ENCODE measurements at places on chromosomes 11 and 22.

DNA sequence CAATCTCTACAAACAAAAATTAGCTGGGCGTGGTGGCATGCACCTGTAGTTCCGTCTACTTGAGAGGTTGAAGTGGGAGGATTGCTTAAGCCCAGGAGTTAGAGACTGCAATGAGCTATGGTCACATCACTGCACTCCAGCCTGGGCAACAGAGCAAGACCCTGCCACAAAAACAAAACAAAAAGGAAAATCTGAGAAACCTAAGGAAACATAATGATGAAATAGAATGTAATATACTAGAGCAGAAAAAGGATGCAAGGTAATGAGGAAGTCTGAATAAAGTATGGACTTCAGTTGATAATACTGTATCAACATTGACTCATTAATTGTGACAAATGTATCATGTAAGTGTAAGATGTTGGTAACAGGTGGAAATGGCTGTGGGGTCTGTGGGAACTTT, 8.1 kb downstream of the NPAS4 start:
- no peak for DNase-seq

GRCh38 chr11:100735949-100736675, 49.0 kb downstream of the ARHGAP42 start:
- DNase-seq = no peak

- DNase-seq = no peak
Observed at GRCh38 chr22:36386351-36386899, 1.3 kb downstream of the MYH9 start.

DNA sequence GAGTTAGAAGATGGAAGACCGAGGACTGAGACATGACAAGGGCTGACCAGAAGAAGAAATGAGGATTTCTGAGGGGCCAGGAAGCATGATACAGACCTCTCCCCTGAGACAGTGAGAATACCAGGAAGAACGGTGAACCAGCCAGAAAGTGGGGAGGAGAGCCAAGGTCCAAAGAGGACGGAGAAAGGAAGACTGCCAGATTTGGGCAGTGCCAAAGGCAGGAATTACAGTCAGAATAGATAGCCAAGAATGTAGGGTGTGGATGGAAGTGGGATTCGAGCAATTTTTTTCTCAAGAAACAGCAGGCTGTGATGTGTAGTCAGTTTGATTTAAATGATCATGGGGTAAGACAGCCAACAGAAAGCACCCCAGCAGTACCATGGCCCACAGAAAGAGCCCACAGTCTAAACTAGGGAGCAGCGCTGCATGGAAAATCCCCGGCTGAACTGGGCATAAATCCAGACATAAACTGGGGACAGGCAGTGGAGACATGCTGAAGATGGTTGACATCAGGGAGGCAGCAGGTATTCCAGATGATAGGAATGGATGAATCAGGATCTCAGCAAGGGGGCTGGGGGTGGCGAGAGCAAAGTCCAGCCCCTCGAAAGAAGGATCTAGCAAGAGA, 67.3 kb upstream of the BARX2 start:
- DNase-seq = no peak

- DNase-seq = no peak
Observed at GRCh38 chr22:40107851-40108378, 69.8 kb upstream of the TNRC6B start.

GRCh38 chr11:27717801-27718229, 17.6 kb upstream of the BDNF start:
- DNase-seq = no peak

DNA sequence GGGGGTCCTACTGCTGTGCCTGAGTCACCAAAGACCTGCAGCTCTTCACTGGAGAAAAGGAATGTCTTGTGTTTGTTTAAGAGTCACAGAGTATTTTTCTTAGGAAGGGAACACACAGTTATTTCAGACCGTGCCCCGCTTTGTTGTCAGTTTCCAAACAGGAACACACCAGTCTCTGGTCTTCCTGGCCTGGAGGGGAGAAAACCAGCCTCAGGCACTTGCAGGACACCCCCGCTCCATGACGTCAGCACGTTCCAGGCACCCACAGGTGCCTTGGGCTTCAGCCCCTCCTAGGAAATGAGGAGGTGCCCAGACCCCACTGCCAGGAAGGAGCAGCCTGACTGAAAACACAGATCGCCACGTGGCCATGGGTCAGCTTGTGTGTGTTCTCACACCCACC, 5.4 kb downstream of the DEAF1 start:
- no peak for DNase-seq

DNA sequence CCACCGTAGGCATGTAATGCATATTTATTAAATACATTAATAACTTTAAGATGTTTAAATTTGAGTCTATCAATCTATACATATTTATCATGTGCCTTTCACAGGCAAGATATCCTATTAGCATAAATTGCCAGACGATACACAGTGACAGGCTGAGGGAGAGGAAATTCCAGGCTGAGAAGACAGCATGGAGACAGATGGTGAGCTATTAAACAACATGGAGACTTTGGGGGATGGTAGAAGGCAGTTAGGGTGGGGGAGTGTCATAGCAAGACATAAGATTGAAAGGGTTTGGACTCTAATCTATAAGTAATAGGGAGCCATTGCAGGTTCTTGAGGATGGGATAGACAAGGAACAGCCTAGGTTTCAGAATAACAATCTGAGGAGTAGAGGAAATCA, 138.5 kb downstream of the NXPE2 start:
- no peak for DNase-seq

DNA sequence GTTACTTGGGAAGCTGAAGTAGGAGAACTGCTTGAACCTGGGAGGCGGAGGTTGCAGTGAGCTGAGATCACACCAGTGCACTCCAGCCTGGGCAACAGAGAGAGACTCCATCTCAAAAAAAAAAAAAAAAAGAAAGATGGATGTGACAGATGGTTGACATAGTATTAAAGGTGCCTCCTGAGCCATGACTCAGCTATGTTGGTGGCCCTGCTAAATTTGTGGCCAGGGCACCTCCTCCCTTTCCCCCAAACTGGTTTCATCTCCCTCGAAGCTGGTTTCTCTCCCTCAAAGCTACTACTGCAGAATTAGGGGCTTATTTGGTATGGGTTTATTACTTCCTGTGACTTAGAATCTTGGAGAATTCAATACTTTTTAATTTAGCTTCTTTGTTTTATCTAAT, 31.5 kb downstream of the SDHD start:
- no peak for DNase-seq

DNA sequence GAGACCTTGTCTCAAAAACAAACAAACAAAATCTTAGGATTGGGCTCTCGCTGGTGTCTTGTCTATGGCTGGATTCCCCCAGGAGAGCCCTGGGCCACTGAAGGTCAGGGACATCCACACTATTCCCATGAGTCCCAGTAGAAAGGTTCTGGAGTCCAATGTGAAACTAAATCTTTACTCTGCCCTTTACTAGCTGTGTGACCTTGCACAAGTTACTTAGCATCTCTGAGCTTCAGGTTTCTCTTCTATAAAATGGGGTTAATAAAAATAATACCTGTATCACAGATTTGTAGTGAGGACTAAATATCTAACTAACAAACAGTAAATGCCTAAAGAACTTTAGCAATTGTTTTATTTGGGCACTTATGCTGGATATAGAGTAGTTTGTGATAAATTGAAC, 9.0 kb downstream of the SLC43A1 start:
- DNase-seq = no peak

DNA sequence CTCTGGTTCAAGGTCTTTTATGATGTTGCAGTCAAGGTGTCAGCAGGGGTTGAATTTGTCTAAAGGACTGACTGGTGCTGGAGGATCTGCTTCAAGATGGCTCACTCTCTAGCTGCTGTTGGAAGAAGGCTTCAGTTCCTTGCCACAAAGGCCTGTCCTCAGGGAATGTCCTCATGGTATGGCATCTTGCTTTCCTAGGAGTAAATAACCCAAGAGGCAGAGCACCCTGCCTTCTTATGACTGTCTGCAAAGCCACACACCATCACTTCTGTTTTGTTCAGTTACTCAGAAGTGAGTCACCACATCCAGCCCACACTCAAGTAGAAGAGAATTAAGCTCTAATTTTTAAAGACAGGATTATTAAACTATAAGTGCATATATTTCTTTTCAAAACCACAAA, 45.2 kb downstream of the PLAAT5 start:
- DNase-seq = no peak

GRCh38 chr11:75827562-75827961, 12.6 kb downstream of the UVRAG start:
- DNase-seq = no peak

GRCh38 chr11:2277933-2278523, 7.6 kb upstream of the ASCL2 start:
- no peak for DNase-seq

DNA sequence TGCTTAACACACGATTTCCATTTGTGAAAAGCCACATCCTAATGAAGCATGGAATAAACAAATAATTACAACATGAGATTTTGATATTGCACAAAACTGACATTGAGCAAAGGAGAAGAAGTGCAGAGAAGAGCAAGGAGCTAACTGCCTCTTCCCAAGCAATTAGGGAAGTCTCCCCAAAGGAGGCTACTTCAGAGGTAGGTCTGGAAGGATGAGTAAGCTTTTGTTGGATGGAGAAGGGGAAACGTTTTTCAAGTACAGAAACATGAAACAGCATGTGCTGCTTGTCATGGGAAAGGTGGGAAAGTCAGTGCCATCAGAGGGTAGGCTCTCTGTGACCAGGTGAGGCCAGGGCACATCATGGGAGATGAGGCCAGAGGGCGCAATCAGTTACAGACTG, 132.2 kb upstream of the SESN3 start:
- no peak for DNase-seq

- DNase-seq = no peak
Observed at GRCh38 chr22:48592488-48592887, 1235.2 kb downstream of the BRD1 start.

- DNase-seq = no peak
Observed at GRCh38 chr11:67486481-67487195, 3.8 kb downstream of the AIP start.
